ENCODE measurements at places on chromosomes 11 and 22.

DNA sequence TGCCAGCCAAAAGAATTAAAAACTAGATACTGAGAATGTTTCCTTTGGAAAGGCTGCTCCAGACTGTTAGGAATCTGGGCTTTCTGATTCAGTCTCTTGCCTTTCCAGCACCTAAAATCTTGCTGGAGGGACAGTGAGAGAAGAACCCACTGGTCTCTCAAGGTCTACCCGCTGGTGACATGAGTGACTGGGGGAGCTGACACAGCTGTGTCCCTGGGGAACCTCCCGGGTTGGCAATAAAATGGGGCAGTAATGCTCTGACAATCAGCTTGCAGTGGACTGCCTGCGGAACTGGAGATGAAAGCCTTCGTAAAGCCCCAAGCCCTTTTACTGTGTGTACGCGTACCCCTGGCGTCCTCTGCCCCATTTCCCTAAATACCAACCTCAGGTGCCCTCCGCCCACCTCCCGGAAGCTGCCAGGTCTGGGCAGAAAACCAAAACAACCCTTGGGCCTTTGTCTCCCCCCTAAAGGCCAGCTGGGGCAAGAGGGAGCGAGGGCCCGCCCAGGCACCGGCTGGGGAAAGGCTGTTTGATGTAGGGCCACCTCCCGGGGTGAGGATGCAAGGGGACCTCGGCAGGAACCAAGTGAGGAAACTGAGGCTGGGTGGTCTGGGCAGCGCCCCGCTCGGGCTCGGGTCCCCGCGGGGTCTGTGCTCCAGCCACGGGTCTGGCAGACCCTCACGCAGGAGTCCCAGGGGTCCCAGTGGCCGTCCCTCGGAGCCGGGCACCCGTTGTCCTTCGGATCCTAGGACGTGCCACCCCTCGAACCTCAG lies 741 bp downstream of the CARS1 start:
- no peak for DNase-seq

DNA sequence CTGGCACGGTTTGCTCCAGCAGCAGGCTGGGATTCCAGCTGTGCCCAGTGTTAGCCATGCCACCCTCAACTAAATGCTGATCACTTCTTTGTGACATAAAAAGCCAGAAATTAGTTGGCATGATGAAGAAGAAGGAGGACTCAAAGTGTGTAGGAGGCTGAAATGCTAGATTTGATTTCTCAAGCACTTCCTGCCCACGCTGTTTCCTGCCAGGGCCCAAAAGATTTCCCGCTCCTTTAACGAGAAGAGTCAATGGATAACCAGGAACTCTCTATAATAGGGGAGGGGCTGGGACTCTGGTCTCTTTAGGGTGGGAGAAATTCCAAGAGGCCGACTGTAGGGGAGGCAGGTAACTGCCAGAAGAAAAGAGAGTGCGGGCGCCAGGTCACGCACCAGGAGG lies 26.4 kb downstream of the APOL3 start:
- no peak for DNase-seq

GRCh38 chr11:134498326-134499139 lies 86.5 kb upstream of the B3GAT1 start:
- DNase-seq = no peak

DNA sequence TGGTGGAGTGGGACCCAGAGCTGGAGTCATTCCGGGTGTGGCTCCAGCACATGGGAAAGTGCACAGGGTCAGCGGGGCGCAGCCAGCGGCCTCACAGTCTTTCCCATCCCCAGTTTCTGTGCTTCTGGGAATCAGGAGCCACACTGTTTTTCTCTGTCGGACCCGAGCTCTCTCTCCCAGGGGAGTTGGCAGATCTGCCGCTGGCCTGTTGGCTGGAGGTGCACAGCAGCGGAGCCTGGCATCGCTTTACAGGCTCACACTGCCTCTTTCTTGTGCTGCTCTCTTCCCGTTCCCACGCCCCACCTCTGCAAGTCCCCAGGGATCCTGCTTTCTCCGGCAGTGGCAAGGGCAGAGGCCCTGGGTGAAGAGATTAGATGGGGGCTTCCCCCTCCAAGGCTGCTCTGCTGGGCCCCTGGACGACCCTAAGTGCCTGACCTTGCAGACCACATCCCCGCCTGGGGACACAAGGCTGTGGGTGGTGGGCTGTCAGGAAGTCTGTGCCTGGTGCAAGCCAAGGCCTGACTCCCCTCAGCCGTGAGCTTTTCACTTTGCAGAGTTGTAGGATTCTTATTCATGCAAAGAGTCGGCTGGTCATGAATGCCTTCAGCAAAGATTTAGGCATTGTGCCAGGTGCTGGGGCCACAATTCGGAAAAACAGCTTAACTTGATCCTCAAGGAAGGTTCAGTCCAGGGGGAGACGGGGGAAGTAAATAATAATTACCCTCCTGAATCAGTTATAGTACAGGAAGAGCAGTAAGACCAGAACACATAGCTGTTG lies 116.3 kb downstream of the TIMP3 start:
- DNase-seq = peak; percentile 63

- no peak for DNase-seq
Measured at GRCh38 chr11:47337229-47337924, 15.1 kb downstream of the MYBPC3 start.

- no peak for DNase-seq
Measured at GRCh38 chr11:131656179-131656838, 285.9 kb downstream of the NTM start.

GRCh38 chr11:82862379-82862778 lies 37.9 kb downstream of the PRCP start:
- DNase-seq = no peak

DNA sequence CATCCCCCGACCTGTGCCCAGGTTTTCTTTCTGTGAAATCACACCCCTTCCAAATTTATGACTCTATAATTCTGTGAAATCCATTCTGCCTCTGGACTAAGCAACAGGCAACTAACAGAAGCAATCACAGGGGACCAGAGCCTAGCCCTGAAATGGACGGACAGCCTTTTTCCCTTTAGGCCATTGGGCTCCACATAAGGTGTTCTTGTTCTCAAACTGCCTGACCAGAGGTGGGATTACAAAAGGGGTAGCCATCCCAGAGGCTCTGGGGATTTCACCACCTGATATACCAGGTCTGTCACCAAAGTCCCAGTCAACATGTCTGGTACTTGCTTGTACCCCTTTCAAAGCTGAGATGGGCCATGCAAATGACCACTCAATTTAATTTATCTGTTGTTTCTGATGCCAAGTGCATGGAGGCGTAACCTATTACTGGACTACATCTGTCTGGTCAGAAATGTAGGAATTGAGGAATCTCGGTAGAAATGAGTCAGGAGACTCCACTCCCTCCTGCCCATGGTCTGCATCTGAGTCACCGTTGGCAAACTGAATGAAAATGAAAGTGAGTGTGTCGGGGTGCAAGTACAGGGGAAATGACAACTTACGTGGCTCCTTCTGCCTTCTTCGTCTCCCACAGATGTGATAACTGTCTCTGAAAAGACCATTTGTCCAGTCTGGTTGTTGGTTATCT lies 10.2 kb downstream of the DKK3 start:
- peak; percentile 88 for DNase-seq

GRCh38 chr11:130037058-130037457 lies 32.6 kb upstream of the APLP2 start:
- DNase-seq = peak; percentile 85

- no peak for DNase-seq
Measured at GRCh38 chr11:27061461-27061821, 20.8 kb downstream of the BBOX1 start.

- DNase-seq = no peak
Measured at GRCh38 chr11:134999590-134999989, 587.5 kb upstream of the B3GAT1 start.

GRCh38 chr11:76334826-76335389 lies 46.0 kb downstream of the THAP12 start:
- no peak for DNase-seq

DNA sequence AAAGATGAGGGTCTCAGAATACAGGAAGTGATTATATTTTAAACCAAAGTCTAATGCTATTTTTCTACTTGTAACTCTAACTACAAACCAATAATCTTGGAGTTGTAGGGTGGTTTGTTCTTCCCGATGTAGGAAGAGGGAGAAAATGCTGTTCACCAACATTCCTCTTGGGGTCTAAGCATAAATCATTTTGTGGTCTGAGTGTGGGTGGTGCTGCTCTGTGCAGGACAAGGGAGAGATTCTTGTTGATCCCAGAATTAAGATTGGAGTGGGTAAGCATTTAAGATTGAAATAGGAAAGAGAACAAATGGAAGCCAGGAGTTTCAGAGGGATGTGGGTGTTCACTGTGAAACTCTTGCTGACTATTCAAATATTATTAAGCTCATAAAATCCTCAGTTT lies 38.6 kb upstream of the MMP13 start:
- no peak for DNase-seq

DNA sequence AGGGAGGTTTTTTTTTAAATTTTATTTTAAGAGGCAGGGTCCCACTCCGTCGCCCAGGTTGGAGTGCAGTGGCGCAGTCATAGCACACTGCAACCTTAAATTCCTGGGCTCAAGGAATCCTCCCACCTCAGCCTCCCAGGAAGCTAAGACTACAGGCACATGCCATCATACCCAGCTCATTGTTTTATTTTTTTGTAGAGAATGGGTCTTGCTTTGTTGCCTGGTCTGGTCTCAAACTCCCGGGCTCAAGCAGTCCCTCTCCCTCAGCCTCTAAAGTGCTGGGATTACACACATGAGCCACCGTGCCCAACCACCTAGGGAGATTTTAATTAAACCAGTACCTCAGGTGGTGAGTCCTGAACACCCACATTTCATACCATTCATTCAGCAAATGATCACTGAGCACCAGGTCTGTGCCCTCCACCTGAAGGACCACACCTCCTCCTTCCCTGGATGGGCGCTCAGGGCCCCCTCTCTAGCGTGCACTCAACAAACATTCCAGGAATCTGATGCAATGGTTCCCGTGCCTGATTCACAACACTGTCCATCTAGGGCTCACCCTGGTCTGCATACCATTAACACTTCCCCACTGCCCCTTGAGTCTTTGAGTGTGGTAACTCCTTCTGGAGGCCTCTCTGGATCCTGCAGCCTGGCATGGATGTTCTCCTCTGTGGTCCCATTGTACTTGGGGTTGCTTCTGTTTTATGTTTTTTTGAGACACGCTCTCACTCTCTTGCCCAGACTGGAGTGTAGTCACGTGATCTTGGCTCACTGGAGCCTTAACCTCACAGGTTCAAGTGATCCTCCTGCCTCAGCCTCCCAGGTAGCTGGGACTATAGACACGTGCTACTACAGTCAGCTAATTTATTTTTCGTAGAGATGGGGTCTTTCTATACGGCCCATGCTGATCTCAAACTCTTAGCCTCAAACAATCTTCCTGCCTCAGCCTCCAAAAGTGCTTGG lies 9.6 kb upstream of the MYH9 start:
- peak; percentile 75 for DNase-seq

DNA sequence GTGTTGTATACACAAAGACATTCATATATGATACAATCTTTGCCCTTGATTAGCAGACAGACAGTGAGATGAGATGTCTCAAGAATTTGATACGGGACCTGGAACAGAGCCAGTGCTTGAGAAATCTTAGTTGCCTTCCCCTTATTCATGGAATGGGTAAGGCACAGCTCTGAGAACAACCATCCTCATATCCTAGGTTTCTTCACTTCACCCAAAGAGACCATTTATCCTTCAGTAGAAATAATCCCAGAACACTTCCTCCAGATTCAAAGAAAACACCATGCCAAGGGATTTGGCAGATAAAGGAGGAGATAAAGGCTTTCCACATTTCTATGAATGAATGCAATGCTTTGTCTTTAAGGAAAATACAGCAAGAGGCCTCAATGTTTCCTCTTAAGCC lies 8.8 kb upstream of the IZUMO1R start:
- no peak for DNase-seq

GRCh38 chr22:29393019-29393608 lies 4.7 kb upstream of the AP1B1 start:
- no peak for DNase-seq

- DNase-seq = peak; percentile 33
Measured at GRCh38 chr11:1281974-1282365, 27.5 kb downstream of the TOLLIP start.

- no peak for DNase-seq
Measured at GRCh38 chr11:128688031-128688713, 5.7 kb upstream of the FLI1 start.

DNA sequence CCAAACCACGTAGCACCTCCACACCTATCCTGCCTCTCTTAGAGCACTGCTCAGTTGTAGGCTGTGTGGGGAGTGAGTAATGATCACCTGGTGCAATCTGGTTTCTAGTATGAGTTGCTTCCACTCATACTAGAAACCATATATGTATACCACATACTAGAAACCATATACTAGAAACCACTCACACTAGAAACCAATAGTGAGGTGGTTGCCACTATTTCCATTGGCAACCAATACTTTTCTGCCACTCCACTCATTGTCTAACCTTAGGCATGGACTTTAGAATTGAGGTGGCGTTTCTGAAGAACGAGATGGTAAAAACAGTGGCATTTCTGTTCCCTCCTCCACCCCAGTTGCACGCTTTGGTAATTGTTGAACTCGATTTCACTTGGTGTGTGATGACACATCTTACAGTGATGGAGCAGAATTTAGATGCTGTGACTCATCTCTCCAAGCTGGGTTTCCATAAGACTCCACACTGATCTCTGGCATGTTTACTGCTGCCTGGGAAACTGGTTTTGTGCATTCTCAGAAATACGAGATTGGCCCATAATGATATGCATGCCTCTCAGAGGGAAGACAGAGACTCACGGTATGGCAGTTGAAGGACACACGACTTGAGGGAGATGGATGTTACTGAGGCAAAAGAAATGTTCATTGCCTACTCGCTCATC lies 82.9 kb downstream of the KIRREL3 start:
- DNase-seq = peak; percentile 27

GRCh38 chr11:123206791-123207434 lies 11.9 kb upstream of the CLMP start:
- no peak for DNase-seq

GRCh38 chr11:9855579-9856287 lies 191.9 kb downstream of the SWAP70 start:
- no peak for DNase-seq

DNA sequence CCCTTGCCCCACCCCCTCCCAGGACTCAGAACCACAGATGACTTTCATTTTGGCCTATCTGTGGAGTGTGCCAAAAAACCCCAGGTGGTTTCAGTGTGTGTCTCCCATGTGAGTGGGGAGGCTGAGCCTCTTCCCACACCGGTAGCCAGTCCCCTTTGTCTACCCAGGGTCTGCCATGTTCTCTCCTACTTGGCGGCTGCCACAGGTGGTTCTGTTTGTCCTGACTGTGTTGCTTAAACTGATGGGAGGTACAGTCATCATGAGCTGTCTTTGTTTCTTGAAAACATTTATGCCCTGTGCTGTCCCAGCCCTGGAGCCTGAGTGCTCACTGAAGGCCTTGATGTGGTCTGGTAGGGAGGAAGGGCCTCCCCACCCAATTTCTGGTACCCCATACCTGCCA lies 39.7 kb upstream of the SUSD2 start:
- peak; percentile 30 for DNase-seq
